Inflammatory macrophage (primary cell): ENCODE measurements at places on chromosomes 13 and 19.

DNA sequence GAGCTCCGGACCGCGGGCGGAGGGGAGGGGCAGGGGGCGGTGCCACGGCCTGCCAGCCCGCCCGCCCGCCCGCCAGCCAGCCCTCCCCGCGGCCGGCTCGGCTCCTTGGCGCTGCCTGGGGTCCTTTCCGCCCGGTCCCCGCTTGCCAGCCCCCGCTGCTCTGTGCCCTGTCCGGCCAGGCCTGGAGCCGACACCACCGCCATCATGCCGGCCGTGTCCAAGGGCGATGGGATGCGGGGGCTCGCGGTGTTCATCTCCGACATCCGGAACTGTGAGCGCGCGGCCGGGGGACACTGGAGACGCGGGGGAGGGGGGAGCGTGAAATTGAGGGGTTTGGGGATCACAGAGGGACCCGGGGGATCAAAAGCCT, at the start of gene AP2A1:
AP2A1 (plus strand) TSS at position 72 of the 370 bp plus-strand sequence; CDS start at position 205, 133 bp downstream.
- DNase-seq = no peak

DNA sequence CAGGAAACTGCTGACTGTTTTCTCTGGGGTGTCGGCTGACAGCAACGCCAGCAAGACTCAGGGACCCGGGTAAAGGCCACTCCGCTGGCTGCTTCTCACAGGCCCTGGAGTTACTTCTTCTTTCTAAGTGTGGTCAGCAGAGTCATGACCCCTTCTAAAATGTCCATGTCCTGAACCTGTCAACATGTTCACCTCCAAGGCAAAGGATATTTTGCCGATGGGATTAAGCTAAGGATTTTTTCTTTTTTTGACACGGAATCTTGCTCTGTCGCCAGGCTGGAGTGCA, 7.9 kb downstream of the PEX11G start:
- peak; percentile 78 for DNase-seq

DNA sequence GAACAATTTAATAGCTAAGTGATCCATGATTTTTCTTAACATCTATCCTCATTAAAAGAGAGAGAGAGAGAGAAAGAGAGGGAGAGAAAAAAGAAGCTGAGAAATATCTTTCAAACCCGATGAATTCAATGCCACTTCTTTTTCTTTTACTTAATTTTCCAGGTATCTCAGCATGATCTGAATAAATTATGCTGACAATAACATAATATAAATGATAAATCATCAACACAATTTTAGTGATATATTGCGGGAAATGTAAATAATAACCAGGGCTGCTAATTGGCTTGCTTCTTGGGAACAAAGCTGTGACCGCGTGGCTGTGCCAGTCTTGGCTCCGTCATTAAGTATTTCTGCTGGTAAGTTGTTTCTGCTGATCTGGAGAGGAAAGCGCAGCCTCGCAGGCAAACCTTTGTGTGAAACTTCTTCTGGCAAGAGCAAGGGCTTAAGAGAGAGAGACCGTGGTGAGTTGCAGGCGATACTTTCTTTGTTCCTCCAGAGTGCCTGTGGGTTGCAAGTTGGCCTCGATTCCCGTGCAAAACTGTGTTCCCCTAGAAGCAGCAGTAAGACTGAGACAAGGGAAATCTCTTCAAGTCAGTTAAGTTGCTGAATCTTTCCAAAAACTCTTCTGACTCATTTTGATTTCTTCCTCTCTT, 489.1 kb upstream of the TSHZ3 start:
- no peak for DNase-seq

GRCh38 chr13:109575821-109576220, 210.6 kb downstream of the IRS2 start:
- DNase-seq = no peak

GRCh38 chr13:105658431-105658830, 877.0 kb downstream of the EFNB2 start:
- DNase-seq = no peak

GRCh38 chr19:45251452-45252354, 632 bp downstream of the MARK4 start:
- DNase-seq = no peak

DNA sequence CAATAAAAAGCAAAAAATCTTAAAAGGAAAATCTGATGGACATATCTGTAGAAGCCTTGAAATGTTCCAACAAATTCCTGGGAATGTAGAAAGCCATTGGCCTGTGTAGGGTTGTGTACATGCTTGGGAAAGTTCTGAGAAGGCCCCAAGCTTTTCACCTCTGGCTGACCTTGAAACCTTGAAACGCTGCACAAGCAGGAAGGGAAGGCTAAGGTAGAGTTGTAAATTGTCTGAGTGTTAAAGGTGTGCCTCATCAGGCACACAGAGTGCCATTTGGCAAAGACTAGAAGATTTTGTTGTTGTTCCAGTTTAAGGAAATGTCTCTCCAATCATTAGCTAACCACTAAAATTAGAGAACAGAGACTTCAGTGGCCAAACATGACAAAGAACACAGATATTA, 10.4 kb downstream of the TSKS start:
- no peak for DNase-seq

DNA sequence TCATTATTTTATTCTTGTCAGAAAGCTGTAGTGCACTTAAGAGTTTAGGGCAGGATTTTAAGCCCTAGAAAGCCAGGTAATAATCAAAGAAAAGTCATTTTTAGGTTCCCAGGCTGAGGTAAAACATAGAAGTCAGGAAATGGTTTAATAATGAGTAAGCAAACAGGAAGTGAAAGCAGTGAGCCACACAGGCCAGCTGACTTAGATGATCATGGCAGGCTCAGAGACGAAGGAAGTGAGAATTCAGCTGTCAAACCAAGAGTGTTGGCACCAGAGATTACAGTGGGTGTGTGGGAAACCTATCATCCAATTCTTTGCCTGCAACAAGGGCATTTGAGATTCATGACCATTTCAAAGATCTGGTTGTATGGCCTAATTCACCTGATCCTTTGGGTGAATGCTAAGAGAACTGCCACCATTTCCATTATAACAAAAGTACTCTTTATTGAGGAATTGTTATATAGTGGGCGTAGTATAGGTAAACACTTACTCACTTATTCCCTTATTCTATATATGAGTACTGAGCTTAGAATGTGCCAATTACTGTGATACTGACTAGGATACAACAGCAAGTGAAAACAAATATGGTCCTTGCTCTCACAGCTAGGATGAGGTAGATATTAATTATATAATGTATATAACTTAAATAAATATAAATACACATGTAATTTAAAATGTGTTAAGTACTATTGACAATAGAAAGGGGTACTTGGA, 103.7 kb upstream of the EDNRB start:
- peak; percentile 83 for DNase-seq

- DNase-seq = no peak
Measured at GRCh38 chr19:29624489-29625185, 18.6 kb downstream of the POP4 start.

DNA sequence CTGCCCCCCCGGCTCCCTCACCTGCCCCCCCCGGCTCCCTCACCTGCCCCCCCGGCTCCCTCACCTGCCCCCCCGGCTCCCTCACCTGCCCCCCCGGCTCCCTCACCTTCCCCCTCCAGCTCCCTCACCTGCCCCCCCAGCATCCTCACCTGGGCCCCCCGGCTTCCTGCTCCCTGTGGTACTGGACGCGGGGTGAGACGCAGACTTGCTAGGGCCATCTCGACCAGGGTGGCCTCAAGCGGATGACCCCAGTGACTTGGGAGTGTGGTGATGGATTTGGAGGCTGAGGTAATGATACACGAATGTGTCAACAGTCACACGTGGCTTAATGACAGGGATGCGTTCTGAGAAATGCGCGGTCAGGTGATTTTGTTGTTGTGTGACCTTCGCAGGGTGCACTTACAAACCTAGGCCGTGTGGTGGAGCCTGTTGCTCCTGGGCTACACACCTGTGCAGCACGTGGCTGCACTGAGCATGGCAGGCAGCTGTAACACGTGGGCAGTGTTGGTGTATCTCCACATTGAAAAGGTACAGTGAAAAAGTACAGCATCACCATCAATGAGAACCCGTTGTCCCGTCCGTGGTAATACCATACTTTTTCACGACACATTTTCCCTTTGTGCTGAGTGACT, 197.8 kb downstream of the TEX29 start:
- no peak for DNase-seq

- no peak for DNase-seq
Measured at GRCh38 chr19:19418555-19419260, 13.2 kb downstream of the GATAD2A start.

DNA sequence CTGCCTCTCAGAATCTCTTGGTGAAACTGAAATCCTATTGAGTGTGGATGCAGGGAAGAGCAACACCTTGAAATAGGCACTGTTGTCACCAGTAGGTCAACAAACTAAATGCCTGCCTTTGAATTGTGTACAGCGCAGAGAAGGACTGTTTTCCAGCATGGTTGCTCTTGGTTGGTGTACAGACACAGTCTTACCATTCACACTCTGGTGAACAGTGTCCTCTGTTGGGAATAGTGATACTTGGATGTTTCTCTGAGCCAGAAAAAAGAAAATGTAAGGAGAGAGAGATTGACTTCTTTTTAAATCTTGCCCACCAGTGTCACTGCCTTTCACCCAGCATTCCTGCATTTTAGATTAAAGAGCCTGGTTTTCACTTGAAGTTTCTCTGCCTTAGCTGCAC, 179.7 kb downstream of the STK24 start:
- no peak for DNase-seq

GRCh38 chr19:21835429-21835809, 563 bp downstream of the ZNF43 start:
- DNase-seq = no peak

DNA sequence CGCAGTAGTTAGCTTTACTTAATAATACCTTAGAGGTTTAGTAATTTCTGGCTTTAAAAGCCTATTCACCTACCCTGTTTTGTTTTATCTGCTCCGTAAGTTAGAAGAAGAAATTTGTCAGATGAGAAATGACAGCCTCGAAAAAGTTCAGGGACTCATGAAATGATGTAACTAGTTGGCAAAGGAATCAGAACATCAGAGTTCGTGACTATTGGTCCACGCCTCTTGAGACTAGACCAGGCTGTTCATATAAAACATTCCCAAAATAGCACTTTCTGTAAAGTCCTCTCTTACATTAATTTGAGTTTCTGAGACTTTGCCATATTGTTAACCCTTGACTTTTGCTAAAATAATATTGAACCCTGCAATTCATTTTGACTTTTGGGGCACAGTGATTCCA, 92.0 kb downstream of the HS6ST3 start:
- DNase-seq = no peak

- DNase-seq = peak; percentile 94
Measured at GRCh38 chr19:43768273-43769050, 12.3 kb downstream of the KCNN4 start.

- no peak for DNase-seq
Measured at GRCh38 chr13:93727211-93728141, 500.9 kb downstream of the GPC6 start.

- DNase-seq = peak; percentile 27
Measured at GRCh38 chr13:42272115-42272803, at the start of gene AKAP11. Gene AKAP11 (plus strand): TSS chr13:42272152. CDS start chr13:42286349, 14,197 bp downstream.

GRCh38 chr19:2666344-2666994, 36.0 kb downstream of the GNG7 start:
- DNase-seq = no peak

- DNase-seq = no peak
Measured at GRCh38 chr13:76148926-76149325, 512.8 kb downstream of the LMO7 start.

- no peak for DNase-seq
Measured at GRCh38 chr13:79846386-79846785, 365.4 kb downstream of the NDFIP2 start.

- no peak for DNase-seq
Measured at GRCh38 chr19:54461613-54462012, 2.0 kb downstream of the LENG9 start.

- DNase-seq = no peak
Measured at GRCh38 chr19:50518091-50519005, 4.6 kb upstream of the ASPDH start.

DNA sequence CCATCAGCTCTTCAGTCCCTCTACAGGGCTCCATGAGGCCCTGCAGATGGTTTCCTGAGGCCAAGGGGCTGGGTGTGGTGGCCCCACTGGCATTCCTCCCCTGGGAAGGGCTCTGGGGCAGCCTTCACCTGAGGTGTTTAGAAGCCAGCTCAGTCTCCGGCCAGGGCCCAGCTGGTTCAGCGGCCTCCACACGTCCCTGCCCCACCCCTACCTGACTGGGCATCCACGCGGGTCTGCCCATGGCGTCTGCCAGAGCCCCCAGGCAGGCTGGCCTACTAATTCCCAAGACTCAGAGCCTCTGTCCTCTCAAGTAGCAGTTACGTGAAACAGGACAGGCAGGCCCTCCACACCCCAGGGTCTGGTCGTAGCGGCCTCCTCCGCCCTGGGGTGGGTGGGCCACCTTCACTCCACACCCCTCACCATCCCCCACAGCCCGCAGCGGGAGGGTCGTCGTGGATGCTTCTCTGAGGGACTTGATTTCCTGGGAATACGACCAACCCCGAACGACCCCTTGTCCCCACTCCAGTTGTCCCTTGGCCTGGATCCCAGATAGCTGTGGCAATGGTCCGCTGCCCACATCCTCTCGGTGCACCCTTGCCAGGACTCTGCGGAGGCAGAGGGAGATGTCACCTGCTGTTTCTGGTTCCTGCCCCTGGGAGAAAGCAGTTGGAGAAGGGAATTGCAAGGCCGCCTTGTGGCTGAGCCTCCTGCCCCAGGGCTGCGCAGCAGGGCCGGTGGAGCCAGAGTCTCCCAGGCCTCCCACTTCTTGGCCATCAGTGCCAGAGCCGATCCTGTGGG, 24.3 kb downstream of the CAPN12 start:
- DNase-seq = no peak

DNA sequence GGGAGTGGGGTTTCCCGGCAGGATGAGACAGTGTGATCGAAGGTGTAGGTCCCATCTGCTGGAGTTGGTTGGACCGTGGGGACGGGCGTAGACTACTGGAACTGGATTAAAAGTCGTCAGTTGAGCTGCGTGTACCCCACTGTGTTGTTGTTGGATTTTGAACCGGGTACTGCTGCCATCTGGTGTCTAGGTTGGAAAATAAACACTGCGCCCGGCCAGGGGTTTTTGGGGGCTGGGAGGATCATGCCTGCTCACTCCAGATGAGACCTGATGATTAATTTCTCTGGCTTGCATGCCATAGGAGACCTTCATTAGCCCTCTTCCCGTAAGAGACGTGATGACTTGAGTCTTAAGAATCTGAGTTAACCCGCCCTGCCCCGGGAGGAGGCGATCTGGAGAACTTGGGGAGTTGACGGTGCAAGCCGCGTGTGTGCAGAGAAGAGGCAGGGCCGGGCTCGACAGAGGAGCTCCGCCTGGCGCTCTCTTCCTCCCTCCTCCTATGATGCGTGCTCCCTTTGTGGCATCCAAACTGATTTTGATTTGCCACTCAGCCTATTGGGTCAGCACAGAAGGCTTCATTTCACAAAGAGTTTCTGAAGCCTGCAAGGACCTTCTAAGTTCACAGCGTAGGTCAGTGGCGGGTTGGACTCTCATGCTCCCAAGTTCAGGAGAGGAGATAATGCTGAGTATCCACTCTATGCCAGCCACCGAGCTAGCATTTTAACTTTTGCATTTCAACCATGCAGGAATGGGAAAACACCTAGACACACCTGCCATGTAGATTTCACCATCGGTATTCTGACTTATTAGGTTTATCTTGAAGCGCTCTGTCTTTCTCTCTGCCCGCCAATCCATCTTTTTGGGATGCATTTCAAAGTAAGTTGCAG, 2.7 kb downstream of the UHRF1 start:
- peak; percentile 37 for DNase-seq
